ENCODE measurements at places on chromosomes 11 and 22.
A peak's percentile ranks its signal among the peaks of the same experiment; 100 is the strongest.

DNA sequence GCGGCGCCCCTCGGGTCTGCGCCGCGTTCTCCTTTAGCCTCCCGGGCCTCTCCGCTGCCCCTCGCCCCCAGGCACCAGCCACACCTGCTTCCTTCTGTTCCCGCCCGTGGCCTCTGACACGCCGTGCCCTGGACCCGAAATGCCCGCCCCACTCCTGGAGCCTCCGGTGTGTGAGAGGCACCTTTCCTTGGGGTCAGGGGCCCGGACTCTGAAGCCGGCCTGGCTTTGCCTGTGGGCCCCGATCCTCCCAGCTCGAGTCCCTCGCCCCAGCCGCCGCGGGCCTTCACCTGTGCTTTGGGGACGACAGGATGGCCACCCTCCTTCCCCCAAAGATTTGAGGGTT is 661 bp upstream of the CDPF1 start:
- DNase-seq = peak; percentile 22

DNA sequence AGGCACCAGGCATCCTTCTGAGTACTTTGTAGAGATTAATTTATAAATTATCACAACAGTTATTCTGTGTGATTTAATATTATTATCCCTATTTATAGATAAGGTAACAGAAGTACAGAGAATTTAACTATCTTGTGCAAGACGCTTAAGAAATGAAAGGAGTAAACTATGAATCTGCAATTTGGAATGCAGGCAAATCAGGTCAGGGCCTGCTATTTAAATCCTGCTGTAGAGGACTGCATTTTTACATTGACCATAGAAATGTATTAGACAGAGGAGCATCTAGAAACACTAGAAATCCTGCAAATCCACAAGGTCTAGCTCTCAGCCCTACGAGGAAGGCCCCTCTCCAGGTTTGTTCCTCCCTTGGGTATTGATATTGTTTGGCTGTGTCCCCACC is 336.2 kb downstream of the ETS1 start:
- DNase-seq = no peak

GRCh38 chr11:9663699-9664275 is at the start of gene SWAP70:
TSS of gene SWAP70 (plus strand) at chr11:9664077. CDS start at chr11:9664180, 103 bp downstream.
- peak; percentile 77 for DNase-seq

DNA sequence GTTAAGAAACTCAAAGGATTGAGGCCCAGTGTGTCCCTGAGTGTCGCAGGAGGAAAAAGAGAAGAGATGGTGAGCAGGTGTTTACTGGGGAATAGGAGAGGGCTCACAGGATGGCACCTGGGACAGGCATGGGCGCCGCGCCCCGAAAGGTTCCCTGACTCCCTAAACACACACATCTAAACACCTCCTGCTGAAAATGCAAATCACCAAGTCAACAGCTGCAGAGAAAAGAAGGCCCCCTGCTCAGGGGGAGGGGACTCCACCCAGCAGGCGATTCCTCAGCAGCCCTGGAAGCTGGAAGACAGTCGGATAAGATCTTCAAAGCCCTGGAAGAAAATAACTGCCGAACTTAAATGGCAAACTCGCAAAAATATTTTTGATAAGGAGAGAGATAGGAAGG is 377.2 kb downstream of the BRD1 start:
- peak; percentile 24 for DNase-seq

GRCh38 chr11:67053896-67054329 is 2.7 kb upstream of the RHOD start:
- peak; percentile 57 for DNase-seq

- DNase-seq = no peak
Measured at GRCh38 chr11:26997378-26997777, 3.5 kb downstream of the FIBIN start.

- DNase-seq = peak; percentile 73
Measured at GRCh38 chr22:22810018-22810427, 77.6 kb upstream of the IGLL5 start.

DNA sequence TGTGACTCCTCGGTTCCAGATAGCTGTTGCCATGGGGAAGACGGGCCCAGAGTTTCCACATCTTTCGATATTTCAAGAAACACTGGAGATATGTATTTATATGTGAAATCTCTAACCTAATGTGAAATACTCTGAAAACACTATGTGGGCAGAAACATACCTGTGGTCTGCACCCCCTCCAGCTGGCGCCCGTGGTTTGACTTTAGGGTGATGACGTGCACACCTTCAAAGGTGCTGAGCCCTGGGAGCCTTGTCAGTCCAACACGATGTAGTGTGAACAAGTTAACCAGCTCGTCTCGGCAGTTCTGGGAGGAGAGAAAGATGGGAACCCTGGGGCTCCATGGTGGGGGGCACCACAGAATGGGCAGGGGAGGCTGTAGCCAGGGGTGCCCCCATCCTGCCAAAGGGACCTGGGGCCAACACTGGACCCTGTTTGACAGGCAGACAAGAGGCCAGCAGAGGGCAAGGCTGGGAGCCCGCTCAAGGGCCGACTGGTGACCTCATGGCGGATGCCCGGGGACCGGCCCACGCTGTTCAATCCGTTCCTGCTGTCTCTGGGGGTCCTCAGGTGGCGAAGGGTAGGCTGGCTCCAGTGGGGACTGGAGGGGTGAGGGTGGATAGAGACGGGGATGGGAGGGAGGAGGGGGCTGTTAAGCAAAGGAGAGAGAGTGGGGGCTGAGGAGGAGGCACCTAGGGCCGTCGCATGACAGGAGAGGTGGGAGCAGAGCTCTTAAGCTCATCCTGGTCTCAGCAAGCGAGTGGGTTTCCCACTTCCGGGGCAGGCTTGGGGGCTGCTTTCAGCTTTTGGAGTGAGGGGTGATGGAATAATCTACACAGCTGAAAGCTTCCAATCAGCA is 43.8 kb downstream of the TRIOBP start:
- no peak for DNase-seq

DNA sequence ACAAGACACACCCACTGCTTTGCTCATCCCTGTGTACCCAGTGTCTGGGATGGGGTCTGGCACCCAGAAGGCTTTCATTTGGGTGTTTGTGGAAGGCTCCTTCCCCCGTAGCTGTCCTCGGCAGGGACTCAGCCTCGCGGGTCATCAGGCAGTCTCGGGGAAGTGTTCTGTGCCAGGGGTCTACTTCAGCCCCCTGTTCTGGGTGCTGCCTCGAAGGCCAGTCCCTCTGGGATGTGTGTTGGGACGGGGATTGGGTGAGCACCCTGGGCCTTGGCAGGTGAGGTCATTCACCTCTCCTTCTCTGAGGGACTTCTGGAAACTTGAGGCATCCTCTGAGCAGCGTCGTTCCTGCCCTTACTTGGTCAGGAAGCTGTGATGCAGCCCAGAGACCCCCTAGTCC is 65.5 kb downstream of the RPUSD4 start:
- DNase-seq = no peak

DNA sequence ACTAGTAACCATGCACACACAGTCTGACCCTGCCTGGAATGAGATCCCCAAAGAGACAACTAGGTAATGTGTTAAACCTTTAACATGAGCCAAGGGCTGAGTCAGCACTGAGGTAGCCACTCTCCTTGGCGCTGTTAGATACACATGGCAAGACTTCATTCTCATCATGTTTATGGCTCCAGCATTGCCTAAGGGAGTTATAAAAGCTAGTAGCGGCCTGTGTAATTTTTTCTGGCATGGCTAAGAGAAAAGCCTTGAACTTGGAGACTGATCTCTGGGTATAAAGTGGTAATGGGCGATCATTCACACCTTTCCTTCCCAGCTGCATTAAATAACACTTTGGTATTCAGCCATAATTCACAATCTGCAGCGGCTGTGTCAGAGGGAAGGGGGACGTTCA is 779.7 kb upstream of the LRRC4C start:
- no peak for DNase-seq

GRCh38 chr11:75509020-75509720 is 16.6 kb downstream of the GDPD5 start:
- DNase-seq = no peak

GRCh38 chr11:629237-629583 is 2.2 kb upstream of the SCT start:
- no peak for DNase-seq

GRCh38 chr11:108221911-108222573 is 396 bp downstream of the NPAT start:
- DNase-seq = peak; percentile 28

GRCh38 chr22:27270818-27271510 is 530.6 kb downstream of the MN1 start:
- DNase-seq = no peak
